ENCODE measurements at places on chromosomes 5 and 9.

GRCh38 chr9:93112864-93113389 is 16.9 kb downstream of the CARD19 start:
- no peak for DNase-seq

DNA sequence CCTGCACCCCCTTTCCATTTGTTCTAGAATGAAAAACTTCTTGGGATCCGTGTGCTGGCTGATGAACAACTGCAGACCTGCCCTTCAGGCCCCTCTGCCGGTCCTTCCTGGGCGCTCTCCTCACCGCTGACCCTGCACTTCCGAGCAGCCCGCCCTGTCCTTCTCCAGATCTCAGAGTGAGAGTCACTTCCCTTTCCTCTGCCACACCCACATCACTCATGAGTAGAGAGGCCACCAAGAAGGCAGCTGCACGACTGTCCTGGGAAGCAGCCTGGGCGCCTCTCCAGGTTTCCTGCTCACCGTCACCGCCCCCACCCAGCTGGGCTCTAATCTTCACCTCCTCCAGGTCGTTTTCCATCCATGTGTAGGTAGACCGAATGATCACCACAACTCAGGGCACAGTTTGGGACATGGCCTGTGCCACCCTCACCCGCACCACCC is 35.0 kb upstream of the NSMF start:
- no peak for DNase-seq

- no peak for DNase-seq
These were observed 150.3 kb upstream of the COL5A1 start for GRCh38 chr9:134491196-134491835.

GRCh38 chr5:136056771-136057335 is 28.1 kb downstream of the TGFBI start:
- no peak for DNase-seq

GRCh38 chr9:96249746-96250145 is 52.2 kb downstream of the HSD17B3 start:
- no peak for DNase-seq
